HAP-1 (cell line): ENCODE measurements at places on chromosomes 4 and X.

- DNase-seq, result no peak
Measured at GRCh38 chrX:151099001-151099400, 77.4 kb upstream of the GPR50 start.

DNA sequence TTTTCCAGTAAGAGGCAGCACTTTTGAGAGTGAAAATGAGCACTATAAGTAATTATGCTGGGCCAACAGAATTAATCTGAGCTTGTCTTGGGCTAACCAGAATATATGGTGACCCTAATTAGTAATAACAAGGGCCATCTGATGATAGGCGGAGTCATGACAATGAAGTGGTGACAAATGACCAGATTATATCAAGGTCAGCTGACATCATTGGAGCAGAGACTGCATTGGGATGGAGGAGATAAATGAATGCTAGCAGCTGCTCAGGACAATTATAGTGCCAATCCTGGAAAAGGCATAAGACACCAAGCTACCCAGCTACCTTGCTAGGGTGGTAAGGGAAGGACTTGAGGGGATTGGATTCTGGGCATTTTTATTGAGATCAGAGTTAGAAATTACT lies 1548.7 kb downstream of the RPA4 start:
- no peak for DNase-seq

- DNase-seq, result no peak
Measured at GRCh38 chr4:168131196-168131595, 38.9 kb downstream of the ANXA10 start.

DNA sequence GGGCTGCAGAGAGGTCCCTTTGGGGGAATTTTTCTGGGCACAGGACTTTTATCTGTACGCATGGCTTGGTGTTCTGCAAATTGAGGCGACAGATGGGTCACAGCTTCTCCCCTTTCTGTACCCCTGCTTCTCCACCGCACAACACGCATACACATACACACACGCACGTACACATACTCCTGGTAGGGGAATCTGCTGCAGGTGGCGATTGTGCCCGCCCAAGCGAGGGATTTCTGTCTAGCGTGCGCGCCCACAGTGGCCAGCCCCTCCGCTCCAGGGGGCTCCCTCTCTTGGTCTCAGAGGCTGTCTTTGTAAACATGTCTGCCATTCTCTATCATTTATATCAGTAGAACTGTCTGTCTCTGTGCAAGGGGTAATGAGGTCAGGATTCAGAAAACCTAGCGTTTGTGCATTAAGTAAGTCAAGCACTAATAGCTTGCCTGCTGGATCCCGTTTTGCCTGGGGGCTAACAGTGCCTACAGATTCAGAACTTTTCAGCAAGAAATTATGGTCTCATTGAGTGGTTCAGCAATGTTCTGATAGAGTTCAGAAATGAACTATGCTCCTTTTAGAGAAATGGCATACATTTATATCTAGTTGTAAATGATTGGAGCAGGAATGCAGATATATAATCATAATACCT lies 2.2 kb downstream of the GRID2 start:
- peak; percentile 29 for DNase-seq

- no peak for DNase-seq
Measured at GRCh38 chr4:152156442-152156841, 379.4 kb downstream of the FBXW7 start.

GRCh38 chrX:20016616-20016945 lies 25.7 kb upstream of the BCLAF3 start:
- no peak for DNase-seq

DNA sequence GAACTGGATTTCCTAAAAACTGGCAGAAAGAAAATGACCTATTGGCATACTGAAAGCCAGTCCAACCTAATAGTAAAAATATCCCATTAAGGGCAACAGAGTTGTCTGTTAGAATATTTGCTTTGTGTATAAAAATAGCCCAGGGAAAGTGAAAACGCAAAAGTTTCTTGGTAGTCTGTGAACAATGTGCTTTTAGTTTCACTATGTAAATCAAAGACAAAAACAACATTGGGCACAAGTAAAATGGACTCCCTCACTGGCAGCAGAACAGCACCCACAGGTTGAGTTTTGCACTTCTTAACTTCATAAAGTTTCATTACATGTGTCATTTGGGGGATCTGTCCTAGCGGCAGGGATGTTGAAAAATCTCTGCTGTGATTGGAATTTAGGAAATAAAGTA lies 4.3 kb upstream of the FGG start:
- no peak for DNase-seq

- no peak for DNase-seq
Measured at GRCh38 chr4:26692014-26692726, 108.3 kb downstream of the TBC1D19 start.

DNA sequence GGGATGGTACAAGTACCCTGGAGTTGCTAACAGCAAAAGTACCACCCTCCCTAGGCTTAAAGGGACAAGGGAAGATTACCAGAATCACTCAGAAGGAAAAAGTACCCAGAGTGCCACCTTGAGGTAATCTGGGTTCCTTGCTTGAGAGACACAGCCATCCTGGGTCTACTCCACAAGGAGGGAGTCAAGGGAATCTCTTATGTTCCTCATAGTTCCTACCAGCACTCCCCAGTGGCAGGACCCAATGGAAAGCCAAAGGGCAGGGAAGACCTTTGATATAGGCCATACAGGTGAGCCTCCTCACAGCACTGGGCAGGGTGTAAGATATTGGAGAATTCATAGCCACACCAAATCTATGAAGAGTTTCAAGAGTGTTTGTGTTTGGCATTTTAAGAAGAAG lies 5.7 kb downstream of the IL2 start:
- peak; percentile 29 for DNase-seq

GRCh38 chr4:57064120-57064519 lies 46.1 kb downstream of the IGFBP7 start:
- DNase-seq, result no peak
